ENCODE measurements at places on chromosomes 2 and 18.

GRCh38 chr18:79578396-79579260 lies 101.0 kb upstream of the CTDP1 start:
- DNase-seq, result no peak

DNA sequence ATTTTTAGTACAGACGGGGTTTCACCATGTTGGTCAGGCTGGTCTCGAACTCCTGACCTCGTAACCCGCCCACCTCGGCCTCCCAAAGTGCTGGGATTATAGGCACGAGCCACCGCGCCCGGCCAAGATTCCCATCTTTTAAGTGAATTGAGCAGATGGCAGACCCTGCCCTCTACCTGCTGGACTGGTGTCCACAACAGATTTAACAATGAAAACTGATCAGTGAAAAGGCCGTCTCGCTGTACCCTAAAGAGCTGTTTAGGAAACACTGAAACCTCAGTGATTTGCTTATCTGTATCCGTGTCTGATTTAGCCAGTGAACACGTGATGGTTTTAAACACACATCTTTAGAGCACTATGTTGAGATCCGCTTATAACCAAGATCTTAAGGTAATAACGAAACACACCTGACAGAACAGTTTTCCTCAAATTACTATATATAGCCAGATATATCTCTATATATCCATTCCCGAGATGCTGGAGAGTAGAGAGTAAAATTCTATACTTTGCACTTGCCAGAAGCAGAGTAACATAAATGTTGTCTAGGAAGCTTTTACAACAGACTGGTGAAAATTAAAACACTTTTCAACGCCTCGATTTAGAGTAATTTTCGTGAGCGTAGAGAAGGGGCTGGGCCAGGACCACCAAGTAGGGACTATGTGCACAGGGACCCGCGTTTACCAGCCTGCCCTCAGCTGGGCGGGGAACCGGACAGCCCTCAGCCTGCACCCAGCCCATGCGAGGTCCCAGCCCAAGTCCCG lies 594 bp downstream of the FAM161A start:
- DNase-seq, result no peak

- DNase-seq, result no peak
Measured at GRCh38 chr2:149787206-149787605, 199.6 kb upstream of the MMADHC start.

- no peak for DNase-seq
Measured at GRCh38 chr2:86226636-86227520, 27.6 kb downstream of the MRPL35 start.

- no peak for DNase-seq
Measured at GRCh38 chr2:169561364-169561763, 12.3 kb downstream of the FASTKD1 start.

GRCh38 chr2:12844511-12844910 lies 127.8 kb downstream of the TRIB2 start:
- no peak for DNase-seq

DNA sequence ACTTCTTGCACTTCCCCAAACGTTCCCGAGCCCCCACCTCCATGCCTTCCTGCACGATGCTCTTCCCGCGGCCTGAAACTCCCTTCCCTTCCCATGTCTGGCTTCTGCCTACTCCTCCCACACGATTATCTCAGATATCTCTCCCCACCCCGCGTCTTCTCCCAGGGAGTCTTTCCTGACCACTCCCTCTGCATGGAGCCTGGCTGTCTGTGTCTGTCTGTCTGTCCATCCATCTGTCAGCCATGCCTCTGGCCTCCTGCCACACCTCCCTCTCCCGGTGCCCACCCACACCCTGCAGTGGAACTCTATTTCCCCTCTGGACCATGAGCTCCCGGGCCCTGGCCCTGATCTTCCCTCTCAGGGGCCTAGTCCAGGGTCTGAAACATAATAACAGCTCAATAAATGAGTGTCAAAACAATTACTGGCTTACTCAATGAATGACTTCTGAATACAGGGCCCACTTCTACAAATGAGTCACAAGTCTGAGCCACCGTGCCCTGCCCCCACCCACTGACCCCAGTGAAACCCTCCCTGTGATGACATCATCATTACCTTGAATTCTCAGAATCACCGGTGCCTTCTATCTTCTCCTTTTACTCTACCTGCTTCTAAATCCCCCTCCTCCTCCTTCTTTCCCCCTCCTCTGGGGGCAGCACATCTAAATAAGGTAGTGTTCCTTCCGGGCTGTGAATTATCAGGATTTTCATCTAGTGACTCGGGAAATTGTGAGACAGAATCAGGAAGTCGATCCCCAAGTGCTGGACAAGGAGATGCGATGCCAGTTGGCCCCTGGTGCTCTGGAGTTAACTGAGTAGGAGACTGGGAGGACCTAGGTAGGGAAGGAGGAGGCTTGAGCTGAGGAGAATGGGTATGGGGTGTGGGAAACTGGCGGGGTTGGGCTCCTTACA lies 46.1 kb upstream of the PLB1 start:
- DNase-seq, result no peak

- DNase-seq, result no peak
Measured at GRCh38 chr2:203824603-203825002, 43.0 kb upstream of the CTLA4 start.

DNA sequence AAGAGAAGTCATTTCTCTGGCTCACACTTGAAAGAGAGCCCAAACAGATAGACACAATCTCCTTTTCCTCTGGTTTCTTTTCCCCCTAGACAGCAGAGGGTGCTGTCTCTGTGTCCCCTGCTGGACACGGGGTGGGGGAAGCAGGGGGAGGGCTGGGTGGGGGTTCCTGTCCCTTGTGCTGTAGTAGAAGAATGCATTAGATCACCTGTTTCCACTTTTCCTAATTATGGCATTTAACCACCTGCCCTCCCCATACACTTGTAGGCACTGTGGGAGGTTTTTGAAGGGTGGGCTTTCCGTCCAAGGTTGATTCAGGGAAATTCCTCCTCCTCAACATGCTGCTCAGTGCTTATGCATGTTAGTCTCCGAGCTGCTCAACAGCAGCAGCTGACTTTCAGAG lies 206.2 kb upstream of the EPAS1 start:
- no peak for DNase-seq

GRCh38 chr2:241014224-241014623 lies 15.8 kb downstream of the SNED1 start:
- no peak for DNase-seq

- no peak for DNase-seq
Measured at GRCh38 chr2:199443589-199444130, 14.1 kb downstream of the SATB2 start.

DNA sequence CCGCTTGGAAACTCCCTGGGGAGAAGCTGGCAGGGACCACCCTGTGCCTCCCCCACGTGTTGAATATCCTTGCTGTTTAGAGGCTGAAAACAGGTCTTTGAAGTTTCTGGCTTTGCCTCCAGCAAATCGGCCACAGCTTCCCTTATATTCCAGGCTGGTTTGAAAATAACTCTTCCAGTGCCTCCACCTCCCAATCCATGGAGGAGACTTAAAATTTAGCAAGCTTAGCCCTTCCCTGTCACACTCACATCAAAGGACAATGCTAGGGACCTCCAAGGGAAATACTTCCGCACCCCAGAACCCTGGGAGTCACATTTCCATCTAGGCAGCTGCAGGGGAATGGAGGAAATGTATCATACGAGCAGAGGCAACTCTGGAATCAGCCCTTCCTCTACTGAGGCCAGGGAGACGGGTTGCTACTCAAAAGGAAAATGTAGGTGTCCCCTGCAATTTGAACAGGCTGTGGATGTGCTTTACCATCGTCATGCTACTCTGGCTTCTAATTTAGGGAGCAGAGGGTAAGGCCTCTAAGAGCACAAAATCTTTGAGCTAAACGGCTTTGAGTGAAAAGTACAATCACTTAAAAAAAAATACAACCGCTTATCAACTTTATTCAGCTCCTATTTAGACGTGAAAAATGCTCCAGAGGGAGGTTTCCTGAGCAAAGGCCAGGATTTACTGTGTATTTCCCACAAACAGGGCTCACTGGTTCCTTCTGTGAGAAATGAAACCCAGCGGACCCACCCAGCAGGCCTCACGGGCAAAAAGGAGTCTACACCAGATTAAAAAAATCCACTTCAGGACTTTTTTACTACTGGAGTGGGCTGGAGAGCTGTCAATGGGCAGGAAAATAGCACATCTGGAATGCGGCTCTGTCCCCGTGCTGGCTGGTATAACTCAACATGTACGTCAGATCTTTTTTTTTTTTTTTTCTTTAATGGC lies 49.4 kb upstream of the PKDCC start:
- no peak for DNase-seq

GRCh38 chr2:12855508-12855907 lies 138.8 kb downstream of the TRIB2 start:
- DNase-seq, result no peak

DNA sequence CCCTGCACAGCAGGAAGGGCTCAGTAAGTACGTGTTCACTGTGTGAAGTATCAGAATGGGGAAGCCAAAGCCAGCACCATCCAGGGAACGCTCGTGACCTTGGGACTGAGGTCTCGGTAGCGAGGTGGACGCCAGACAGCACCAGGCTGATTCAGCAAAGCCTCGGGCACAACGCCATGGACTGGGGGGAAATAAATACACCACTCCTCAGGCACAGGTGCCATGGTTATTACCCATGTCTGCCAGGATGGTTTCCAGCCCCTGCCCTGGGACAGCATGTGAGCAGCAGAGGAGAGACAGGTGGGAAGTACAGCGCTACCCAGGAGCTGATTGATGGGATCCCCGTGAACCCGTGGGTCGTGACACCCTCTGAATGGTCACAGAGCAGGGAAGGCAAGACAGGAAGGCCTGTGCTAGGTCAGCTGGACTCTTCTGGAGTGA lies 53.0 kb downstream of the REEP1 start:
- DNase-seq, result no peak

DNA sequence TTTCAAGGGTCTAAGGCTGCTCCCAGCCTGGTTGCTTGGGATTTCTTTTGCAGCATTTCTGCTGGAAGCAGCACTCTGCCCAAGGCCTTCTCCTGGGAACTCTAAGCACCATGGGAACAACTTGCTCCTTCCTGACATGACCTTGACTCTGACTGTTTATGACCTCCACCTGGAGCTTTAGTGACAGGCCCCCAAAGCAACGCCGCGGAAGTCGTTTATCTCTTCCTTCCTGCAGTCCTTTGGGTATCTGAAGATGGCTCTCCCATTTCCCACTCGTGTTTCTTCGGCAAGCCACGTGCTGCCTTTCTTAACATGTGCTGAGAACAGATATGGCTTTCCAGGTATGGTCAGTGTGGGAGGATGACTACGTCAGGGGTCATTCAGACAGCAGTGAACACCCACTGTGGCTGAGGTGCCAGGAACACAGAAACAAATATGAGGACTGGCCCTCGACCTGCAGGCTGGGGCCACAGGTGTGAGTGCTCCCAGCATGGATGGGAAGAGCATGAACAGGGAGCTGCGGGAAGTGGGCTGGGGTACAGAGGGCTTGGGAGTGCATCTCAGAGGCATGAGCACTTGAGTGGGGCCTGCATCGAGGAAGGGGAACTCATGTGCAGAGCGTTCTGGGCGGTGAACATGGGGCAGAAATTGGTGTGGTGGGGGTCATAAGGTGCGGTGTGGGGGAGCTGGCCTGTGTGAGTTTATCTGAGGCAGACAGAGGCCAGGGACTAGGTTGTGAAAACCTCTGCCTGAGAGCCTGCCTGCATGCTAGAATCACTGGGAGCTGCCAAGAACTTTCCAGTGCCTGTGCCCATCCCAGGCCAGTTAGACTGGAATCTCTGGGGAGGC lies 140.5 kb downstream of the TSN start:
- DNase-seq, result no peak

DNA sequence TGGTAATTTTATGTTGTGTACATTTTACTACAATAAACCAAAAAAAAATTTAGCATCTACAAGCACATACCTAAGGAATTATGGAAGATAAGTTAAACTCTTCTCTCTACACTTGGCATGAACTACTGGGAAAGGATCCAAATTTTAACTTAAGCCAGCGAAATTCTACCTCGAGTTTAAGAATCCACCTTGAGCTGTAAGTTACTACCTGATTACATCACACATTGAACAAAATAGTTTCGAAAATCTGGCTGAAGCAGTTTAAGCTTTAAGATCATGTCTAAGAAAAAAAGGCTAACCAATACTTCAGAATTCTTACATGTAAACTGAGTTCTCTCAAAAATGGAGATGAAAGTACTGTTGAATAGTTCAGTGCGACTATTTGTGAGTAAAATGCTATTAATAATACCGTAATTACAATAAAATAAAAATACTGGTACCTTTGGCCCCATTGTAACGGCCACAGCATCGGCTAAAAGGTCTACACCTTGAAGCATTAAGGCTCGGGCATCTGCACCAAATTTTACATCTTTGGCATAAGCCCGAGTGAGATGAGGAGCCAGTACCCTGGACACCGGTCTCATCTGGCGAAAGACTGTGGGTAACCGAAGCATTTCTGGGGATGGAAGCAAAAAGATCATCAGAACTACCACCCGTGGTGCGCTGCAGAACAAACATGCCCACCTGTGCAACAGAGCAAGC lies 1.3 kb downstream of the HSPD1 start:
- DNase-seq, result no peak

DNA sequence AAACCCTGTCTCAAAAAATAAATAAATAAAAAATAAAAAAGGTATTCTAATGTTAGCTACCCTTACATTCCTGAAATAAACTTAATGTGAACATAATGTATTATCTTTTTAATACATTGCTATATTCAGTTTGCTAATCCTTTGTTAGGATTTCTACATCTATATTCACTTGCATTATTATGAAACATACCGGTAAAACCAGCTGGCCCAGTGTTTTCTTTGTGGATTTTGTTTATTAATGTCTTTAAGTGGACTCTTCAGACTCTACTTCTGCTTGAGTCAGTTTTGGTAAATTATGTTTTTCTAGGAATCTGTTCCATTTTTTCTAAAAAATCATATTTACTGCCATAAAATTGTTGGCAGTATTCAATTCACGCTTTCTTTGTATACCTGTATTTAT lies 34.5 kb downstream of the PTPN2 start:
- no peak for DNase-seq

- no peak for DNase-seq
Measured at GRCh38 chr2:181998891-181999654, 13.4 kb downstream of the PPP1R1C start.

GRCh38 chr2:237601453-237602116 lies 11.1 kb upstream of the RAB17 start:
- no peak for DNase-seq

GRCh38 chr2:30583204-30583749 lies 136.2 kb downstream of the LCLAT1 start:
- DNase-seq, result no peak

DNA sequence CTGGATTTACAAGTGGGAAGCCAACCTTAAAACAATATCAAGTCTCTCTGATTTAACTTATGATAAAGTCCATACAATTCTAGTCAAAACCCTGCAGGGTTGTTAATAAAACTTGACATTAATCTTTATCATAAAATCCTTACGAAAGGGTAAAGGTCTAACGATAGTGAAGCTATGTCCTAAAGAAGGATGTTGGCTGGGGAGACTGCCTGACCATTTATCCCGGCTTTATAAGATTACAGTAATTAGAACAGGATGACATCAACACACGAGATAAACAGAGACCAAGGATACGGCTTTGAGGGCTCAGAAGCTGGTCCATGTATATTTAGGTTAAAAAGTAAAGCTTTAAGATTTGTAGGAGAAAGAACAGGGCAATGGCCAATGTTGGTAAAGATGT lies 189.0 kb upstream of the COPS8 start:
- DNase-seq, result no peak

DNA sequence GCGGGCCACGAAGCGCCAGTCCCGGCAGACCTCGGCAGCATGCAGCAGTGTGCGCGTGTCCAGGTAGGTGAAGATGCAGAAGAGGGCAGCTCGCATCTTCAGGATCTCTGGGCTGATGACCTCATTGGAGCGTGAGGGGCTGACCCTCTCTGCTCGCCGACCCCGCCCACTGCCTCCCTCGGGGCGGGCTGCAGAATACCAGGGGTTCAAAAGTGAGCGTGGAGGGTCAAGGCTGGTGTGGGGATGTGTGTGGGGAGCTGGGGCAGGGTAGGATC lies 20.0 kb downstream of the FBXO41 start:
- DNase-seq, result no peak

GRCh38 chr2:10221443-10221842 lies 81.3 kb upstream of the HPCAL1 start:
- no peak for DNase-seq
